Fibroblast of skin of right biceps (primary cell): ENCODE measurements at places on chromosomes 16 and 17.

- no peak for DNase-seq
Observed at GRCh38 chr17:45896803-45897693, 2.7 kb downstream of the MAPT start.

DNA sequence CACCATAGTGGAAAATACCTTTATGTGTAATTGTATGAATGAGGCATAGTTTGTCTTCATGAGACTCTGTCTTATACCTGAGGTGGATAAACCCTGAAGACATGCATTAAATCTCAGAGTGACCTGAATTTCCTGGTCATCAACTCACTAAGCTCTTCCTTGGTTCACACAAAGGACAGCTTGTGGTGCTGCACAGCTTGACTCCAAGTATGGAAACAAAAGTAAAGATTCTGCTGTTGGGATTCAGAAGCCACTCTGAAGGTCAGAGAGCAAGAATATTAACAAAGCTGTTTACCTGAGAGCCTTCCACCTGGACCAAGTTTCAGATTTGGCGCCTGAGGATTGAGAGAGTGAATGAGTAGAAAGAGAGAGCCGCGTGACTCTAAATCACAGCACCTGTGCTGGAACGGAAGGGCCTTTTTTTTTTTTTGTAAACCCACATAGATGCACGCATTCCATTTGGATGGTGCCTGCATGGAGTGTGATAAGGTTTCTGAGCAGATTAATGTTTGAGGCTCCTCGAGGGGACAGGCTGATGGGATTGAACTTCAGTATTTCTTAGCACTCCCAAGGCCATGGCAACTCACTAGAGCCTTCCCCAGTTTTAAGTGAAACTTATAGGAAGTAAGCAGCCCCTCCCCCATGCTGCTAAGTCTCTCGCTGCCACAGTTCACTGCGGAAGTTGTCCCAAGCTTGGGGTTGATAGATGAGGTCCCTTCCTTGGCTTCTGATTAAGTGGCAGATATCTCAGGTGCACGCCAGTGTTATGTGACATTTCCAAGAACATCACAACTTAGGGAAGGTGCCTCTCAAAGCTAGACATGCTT is 28.7 kb downstream of the CALB2 start:
- DNase-seq, result no peak

DNA sequence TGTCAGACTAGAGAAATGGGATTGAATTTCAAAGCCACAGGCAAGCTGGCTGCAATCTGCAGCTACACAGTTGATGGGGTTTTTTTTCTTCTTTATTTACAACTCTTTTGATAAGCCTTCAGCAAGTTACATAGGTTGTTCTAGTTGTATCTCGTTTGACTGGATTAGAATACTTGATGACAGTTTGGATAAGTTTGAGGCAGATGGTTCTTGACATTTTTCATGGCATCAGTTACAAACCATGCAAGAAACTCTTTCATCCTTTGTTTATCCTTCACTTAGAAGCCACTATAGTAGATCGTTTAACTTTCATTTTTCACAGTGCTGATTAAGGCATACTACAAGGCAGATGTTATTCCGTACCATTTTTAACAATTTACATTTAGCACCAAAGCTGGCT is 238.9 kb downstream of the TOX3 start:
- DNase-seq, result no peak

DNA sequence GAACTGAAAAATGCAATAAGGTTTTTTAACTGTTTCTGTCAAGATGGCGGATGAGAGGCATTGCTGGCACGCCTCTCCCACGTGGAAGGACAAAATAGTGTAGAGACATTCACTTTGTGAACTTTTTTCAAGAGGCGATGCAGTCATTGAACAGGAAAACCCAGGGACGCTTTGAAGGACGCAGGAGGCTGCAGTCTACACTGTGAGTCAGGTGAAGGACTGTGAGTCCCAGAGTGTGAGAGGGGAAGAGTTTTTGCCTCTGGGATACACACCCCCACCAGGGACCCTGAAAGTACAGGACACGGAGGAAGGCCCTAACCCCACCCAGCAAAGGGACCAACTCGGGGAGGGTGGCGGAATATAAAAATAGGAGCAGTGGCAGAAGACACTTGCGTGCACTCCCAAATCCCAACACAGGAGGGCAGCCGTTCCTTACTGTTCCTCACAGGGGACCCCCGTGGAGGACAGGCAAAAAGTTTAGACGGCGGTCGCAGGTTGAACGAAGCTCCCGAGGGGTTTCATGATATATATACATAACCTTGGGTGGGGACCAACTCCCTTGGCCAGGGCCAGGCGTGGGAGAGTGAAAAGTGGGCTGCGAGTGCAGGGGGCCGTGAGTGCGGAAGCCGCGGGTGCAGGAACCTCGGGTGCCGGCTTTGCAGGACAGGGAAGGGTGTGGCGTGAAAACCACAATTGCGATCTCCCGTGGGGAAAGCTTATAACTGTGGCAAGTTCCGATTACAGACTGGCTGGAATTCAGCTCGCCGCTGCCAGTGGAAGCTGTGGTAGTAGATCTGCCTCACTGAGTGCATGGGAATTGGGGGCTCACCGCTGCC is 82.0 kb upstream of the ALOX12 start:
- DNase-seq, result peak; percentile 59

- no peak for DNase-seq
Observed at GRCh38 chr16:23216658-23217246, 34.2 kb downstream of the SCNN1G start.

DNA sequence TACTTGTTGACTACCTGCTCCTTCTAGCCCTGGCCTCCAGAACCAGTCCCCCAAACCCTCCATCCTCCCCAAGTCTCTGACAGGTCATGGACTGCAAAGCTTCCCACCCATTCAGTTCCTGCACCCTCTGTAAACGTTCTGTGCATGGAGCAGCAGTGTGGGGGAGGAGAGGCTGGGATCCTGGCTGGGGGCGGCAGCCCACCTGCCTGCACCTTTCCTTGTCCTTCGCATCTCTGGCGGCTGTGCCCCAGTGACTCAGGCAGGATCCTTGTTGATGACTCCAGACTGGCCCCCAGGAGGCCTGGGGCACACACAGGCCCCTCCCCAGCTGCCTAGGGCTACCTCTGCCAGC is 1.6 kb upstream of the PKMYT1 start:
- no peak for DNase-seq

GRCh38 chr16:4601036-4601863 is 13.4 kb downstream of the UBALD1 start:
- DNase-seq, result no peak

- DNase-seq, result peak; percentile 73
Observed at GRCh38 chr17:60604686-60605334, 4.8 kb downstream of the PPM1D start.

DNA sequence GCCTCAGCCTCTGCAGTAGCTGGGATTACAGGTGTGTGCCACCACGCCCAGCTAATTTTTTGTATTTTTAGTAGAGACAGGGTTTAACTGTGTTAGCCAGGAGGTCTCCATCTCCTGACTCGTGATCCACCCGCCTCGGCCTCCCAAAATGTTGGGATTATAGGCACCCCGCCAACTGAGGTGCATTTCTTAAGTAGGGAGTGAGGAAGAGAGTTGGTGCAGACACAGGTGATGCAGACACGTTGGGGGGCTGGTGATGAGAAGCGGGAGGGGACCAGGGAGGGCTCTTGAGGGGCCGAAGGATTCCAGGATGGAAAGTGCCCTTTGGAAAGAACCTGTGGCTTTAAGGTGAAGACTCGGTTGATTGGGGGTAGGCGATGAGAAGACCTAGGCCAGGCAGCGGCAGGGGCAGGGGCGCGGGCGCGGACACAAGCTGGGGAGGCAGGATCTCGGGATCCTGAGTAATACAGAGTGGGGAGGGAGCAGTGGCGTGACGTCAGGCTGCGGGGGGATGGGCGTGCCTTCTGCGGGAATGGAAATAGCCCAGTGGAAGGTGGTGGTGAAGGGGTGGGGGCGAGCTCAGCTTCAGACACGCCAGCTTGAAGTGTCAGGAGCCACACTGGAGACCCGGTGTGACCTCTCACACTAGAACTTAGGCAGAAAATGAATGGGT is 2.5 kb upstream of the ATP6V0C start:
- DNase-seq, result peak; percentile 63

DNA sequence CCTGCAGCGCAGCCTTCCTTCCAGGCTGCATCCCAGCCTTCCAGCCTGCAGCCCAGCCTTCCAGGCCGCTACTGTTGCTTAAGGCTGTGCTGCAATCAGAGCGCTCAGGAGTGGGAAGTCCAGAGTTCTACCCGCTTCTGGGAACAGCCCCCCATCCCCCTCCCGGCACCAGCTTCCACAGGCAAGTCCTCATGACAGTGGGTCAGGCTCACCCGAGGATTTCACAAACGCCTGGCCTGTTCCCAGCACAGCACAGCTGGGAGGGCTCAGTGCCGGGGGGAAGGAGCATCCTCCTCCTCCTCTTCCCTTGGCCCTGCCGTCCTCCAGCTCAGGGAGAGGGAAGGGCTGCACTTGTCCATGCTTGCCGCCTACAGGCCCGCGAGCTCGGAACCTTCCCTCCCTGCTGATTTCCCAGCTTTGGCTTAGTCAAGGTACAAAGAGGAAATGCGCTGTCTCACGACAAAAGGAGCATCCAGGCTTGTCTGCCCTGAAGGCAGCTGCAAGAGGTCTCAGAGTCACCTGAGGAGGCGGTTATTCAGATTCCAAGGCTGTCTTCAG is 8.3 kb downstream of the SOCS3 start:
- peak; percentile 90 for DNase-seq

DNA sequence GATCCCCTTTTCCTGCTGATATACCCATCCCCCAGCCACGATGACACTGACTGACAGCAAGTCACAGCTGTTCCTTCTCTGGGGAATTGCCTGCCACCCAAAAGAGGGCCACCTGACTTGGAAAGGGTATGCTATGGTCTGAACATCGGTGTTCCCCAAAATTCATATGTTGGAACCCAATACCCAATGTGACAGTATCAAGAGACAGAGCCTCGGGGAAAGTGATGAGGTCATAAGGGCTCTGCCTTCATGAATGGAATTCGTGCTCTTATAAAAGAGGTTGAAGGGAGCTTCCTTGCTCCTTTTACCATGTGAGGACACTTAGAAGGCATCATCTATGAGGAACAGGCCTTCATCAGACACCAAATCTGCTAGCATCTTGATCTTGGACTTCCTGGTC is 7.6 kb upstream of the MARVELD3 start:
- no peak for DNase-seq

DNA sequence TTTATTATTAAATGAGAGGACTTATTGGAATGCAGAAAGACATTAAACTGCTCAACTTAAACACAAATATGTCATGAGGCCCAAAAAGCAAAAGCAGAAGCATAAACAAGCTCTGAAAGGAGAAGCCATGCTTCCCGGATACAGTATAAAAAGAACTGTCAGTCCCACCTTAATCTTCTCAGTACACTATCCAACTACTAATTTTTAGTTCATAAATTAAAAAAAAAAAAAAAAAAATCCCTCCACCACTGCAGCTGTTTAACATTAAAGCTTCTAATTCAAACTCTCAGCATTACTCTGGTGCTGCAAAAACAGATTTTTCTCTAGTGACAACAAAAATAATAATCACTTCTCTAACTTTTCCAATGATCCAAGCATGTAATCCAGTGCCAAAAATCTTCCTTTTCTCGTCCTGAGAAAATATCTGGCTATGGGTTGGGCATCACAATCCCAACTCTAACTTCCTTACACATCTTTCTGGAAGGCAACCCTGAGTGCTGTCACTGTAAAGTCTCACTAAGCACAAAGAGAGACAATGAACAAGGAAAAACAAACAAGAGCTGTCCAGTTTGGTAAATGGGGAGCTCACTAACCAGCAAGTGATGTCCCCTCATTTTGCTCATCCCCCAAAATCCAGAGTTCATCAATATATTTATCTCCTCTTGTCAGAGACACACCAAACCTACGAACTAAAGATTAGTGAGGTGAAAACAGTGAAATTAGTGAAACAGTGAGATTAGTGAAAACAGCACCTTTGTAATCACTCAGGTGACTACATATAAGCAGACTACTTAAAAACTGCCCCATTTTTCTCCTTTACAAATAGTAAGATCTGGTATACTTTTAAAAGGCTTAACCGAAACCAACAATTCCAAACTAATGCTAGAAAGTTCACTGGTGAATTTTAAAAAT is 5.5 kb downstream of the USP32 start:
- DNase-seq, result peak; percentile 5

DNA sequence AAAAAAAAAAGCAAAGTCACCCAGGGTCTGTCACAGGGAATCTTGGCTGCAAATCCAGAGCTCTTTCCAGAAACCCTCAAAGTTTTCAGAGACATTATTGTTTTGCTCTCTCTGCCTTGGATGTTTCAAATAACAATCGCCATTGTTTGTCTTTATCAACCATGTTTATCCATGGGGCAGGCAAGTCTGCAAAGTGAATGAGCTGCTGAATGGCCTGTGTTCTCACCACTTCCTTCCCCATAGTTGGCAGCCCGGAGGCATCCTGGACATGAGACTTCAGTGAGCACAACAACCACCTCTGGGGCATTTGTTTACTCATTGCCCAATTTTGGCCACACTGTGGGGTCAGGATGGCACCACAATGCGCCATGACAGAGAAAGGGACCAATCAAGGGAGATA is 53.1 kb upstream of the USP7 start:
- no peak for DNase-seq

- peak; percentile 93 for DNase-seq
Observed at GRCh38 chr17:72421128-72422092, 300.6 kb downstream of the SOX9 start.

DNA sequence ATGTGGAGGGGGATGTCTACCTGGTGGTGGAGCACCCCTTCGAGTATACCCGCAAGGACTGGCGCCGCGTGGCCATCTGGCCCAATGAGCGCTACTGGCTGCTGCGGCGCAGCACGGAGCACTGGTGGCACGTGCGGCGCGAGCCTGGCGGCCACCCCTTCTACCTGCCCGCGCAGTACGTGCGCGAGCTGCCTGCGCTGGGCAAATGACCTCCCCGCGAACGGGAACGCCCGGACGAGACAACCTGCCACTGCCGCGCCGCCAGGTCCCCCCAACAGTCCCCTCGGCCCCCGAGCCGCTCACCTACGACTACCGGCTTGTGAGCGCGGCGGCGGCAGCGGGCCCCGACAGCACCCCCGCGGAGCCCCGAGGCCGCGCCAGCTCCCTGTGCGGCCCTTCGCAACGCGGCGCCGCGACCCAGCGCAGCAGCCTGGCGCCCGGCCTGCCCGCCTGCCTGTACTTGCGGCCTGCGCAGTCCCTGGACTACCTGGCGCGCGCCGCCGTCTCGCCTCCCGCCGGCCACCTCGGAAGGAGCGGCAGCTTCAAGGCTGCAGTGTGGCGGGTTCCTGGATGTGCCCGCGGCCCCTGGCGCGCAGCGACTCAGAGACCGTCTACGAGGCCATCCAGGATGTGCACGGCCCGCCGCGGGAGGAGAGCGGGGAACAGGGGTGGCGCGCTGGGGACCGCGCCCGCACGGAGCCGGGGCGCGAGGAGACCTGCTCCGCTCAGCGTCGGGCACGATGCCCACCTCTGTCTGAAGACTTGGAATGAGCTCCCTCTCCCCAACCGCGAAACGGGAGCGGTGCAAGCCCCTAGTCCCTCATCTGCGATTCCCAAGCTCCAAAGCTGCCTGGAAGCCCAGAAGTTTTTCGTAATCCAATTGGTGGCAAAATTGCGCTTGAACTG is 48.7 kb upstream of the AMZ2 start:
- no peak for DNase-seq

GRCh38 chr17:32672711-32673110 is 185.9 kb downstream of the CDK5R1 start:
- DNase-seq, result no peak
